HT1080 (cell line): ENCODE measurements at places on chromosomes 7 and 10.

- DNase-seq: no peak
Observed at GRCh38 chr7:27095050-27095896, 527 bp downstream of the HOXA1 start.

- no peak for DNase-seq
Observed at GRCh38 chr10:68869623-68870022, 31.5 kb upstream of the DDX50 start.

GRCh38 chr10:54962134-54962900 lies 161.3 kb upstream of the PCDH15 start:
- DNase-seq: no peak

- DNase-seq: no peak
Observed at GRCh38 chr10:44389150-44389549, 4.3 kb upstream of the CXCL12 start.

- DNase-seq: no peak
Observed at GRCh38 chr10:46079831-46080585, 33.9 kb upstream of the MSMB start.

- DNase-seq: no peak
Observed at GRCh38 chr7:105202616-105203015, 186.1 kb downstream of the SRPK2 start.

GRCh38 chr7:135857519-135858274 lies 109.1 kb upstream of the FAM180A start:
- DNase-seq: no peak

- DNase-seq: no peak
Observed at GRCh38 chr7:130513447-130513846, 21.6 kb downstream of the MEST start.

GRCh38 chr7:123538189-123538714 lies 3.9 kb upstream of the IQUB start:
- peak; percentile 90 for DNase-seq

DNA sequence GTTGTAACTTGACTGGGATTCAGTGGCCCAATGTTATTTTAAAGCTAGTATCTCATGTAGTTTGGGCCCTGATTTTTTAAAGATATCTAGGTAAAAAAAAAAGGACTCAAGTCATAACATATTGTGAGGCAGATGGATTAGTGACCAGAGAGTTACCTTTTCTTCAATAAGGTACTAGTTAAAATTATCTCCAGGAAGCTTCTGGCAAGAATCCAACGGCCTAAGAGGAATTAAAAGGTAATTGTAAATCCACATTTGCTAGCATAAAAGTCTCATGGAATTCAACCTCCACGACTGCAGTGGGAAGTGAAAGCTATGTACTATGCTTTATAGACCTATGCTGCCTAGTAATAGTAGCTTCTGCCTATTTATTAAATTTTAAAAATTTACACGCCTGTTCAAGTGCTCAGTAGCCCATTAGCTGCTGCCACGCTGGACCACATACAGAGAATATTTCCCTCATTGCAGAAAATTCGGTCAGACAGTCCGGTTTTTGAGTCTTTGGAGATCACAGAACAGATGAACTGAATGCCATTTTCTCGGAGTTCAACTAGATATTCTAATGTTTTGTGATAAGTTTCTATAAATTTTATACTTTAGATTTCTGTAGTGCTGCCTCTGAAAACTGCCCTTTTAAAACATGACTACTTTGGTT lies 118.4 kb downstream of the NSUN6 start:
- DNase-seq: no peak

- DNase-seq: no peak
Observed at GRCh38 chr7:116810267-116811116, 51.9 kb upstream of the CAPZA2 start.
